ENCODE measurements at places on chromosomes 2 and 18.

DNA sequence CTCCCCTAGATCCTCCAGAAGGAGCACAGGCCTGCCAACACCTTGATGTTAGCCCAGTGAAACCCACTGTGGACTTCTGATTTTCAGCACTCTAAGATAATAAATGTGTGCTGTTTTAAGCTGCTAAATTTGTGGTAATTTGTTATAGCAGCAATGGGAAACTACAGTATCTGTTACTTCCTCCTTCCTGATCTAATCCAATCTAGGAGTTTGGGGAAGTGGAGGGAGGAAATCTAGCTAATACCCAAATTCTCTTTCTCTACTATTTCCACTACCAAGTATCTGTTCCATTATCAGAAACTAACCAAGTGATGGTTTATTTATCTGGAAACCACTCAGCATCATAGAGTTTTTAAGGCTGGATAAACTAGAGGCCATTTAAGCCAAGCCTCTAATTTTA is 64.9 kb downstream of the AFF3 start:
- no peak for DNase-seq

GRCh38 chr2:234291765-234292204 is 205.1 kb downstream of the ARL4C start:
- DNase-seq, result no peak

GRCh38 chr2:85017411-85018048 is 46.6 kb downstream of the KCMF1 start:
- DNase-seq, result no peak

- no peak for DNase-seq
These were observed 58.9 kb downstream of the TGIF1 start for GRCh38 chr18:3508576-3509549.

- no peak for DNase-seq
These were observed 122.8 kb upstream of the HS6ST1 start for GRCh38 chr2:128441341-128442052.

DNA sequence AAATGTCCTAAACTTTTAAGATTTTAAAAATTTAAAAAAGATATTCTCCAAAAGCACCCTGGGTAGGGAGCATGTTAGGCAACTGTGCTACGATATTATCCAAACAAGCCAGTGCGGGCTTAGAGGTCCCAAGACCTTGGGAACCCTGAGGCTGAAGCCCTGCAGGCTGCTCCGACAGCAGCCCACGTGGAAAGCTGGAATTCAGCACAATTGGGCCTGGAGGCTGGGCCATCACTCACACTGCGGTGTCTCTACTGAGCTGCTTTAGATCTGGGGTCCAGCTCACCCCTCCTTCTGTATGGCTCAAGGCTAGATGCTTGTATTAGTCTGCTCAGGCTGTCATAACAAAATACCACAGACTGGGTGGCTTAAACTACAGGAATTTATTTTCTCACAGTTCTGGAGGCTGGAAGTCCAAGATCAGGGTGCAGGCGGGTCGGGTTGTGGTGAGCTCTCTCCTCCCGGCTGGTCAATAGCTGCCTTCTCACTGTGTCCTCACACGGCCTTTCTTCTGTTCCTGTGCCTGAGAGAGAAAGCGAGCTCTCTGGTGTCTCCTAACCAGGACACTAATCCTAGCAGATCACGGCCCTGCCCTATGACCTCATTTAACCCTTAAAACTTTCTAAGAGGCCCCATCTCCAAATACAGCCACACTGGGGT is 42.5 kb downstream of the DPYSL5 start:
- no peak for DNase-seq

- no peak for DNase-seq
These were observed 84.3 kb upstream of the OSR1 start for GRCh38 chr2:19442731-19443130.

DNA sequence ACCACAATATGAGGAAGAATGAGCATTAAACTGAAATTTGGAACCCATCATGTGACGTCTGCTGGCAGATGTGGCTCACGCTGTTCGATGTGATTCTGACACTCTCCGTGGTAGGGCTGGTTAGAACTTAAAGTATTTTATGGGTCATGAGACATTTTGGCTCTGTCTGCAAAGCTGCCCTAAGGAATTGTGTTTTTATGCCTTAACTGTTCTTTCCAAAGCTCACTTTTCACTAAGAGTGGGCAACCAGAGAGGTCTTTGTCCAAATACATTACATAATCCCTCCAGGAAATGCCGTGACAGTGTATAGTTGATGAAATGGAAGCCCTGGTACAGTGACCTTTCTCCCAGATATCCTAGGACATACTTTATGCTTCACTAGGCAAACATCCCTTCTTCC is 119.1 kb downstream of the AQP4 start:
- DNase-seq, result no peak

- DNase-seq, result no peak
These were observed 273.6 kb downstream of the PIEZO2 start for GRCh38 chr18:10875811-10876210.

DNA sequence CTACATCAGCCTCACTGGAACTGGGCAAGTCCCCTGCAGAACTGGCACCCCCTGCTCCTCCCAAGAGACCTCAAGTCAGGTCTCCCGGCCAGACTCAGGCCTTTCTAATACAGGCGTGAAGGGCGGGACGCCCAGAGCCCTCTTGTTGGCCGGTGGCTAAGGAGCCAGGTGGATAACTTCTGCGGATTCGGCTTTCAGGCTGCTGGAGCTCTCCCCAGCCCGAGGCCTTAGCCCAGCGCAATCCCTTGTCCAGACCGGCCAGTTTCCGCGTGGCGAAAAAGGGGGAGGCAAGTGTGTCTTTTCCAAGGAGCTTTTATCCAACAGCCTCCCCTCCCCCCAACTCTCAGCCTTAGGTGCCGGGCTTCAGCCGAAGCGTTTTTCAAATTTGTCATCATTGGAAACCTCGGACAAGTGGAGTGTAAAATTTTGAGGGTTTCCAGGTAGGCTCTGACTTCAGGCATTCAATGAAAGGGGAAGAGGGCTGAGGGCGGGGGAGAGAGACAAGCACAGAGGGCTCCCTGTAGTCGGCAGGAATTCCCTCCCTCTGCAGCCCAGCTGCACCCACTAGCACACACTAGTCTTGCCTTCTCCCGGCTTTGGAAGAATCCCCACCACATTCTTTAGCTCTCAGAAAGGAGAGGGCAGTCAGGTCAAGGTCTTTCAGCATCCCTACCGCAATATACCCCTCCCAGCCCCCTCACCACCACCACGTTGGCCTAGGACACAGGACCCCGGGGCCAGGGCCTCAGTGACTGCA is 9.5 kb upstream of the SATB2 start:
- no peak for DNase-seq

- DNase-seq, result no peak
These were observed 48.4 kb upstream of the BCL2L11 start for GRCh38 chr2:111072220-111072871.

GRCh38 chr2:31232586-31232985 is 1.4 kb upstream of the EHD3 start:
- DNase-seq, result no peak

DNA sequence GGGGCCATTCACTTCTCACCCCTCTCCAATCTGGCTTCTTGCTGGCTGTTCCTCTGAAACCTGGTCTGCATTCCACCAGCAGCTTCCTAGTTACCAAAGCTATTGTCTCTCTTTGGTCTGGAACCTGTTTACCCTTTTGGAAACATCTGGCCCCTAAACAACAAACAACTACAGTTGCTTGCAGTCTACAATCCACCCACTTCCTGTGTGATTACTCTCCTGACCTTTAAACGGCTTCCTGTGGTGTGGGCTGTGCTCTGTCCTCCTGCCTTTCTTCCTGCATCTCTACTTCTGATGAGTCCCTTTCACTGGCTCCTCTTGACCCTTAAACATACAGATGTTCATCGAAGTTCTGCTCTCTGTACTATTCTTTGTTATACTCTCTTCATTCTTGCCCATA is 303.8 kb downstream of the TDRD15 start:
- no peak for DNase-seq

DNA sequence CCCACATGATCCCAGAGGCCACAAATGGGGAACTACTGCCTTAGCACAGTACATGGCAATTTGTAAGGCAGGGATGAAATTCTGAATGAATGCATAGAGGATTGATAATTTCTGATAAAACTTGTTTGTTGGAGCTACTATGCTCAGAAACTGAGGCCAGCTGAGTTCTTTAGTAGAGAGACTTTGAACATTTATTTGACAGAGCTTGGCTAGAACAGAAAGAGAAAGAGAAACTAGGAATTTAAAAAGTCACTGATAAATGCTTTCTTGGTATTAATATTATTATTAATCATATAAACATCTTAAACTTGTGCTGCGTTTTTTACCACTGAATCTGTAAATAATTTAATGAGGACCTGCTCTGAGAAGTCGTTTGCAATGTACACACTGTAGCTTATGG is 923.7 kb upstream of the CNTNAP5 start:
- DNase-seq, result no peak

- DNase-seq, result no peak
These were observed 18.6 kb downstream of the SMAD2 start for GRCh38 chr18:47911877-47912276.

- peak; percentile 6 for DNase-seq
These were observed 58.5 kb upstream of the COPS8 start for GRCh38 chr2:237026981-237027711.

DNA sequence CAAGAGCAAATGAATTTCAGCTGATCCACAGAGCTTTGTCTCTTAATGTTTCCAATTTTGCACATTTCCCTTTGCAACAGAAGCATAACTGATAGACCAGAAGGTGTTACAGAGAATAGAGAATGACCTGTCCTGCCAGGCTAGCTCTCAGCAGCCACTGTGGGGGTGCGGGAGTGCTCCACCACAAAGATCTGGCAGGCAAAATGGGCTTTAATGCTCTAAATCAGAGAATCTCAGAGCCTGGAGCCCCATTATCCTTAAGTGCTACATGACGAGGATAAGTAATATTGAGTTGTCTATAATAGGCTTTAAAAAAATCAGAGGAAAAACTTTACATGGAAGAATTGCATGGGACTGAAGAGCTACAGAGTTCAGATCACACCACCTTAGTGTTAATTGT is 245.7 kb downstream of the PDE11A start:
- DNase-seq, result no peak

DNA sequence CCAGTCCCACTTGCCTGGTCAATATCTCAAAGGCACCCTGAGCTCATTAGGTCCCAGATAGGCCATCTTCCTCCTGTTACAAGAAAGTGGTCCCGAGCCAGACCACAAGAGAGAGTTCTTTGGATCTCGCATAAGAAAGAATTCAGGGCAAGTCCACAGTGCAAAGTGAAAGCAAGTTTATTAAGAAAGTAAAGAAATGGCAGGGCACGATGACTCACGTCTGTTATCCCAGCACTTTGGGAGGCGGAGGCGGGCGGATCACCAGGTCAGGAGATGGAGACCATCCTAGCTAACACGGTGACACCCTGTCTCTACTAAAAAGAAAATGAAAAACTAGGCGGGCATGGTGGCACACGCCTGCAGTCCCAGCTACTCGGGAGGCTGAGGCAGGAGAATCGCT is 10.8 kb upstream of the SMAD7 start:
- no peak for DNase-seq

GRCh38 chr2:78304678-78305077 is 720.8 kb upstream of the REG3G start:
- DNase-seq, result no peak

DNA sequence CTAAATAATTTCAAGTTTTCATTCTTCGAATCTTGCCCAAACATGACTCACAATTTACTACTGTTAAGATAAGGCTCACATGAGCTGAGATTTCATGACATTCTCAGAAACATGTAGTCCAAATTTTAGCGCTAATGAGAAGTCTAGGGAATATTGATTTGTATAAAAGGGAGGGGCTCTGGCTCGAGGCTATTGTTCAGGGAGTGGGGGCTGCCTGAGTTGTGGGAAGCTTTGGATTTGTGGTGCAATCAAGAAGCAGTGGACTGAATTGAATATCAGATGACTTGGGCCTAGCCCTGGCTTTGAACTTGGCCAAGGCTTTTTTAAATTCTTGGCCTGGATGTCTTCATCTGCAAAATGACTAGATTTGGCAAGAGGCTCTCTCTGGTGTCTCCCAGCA is 674.9 kb upstream of the FANCL start:
- no peak for DNase-seq

- no peak for DNase-seq
These were observed 401.7 kb upstream of the CELF4 start for GRCh38 chr18:37967261-37967660.

GRCh38 chr2:74199275-74199701 is 873 bp downstream of the MTHFD2 start:
- no peak for DNase-seq

DNA sequence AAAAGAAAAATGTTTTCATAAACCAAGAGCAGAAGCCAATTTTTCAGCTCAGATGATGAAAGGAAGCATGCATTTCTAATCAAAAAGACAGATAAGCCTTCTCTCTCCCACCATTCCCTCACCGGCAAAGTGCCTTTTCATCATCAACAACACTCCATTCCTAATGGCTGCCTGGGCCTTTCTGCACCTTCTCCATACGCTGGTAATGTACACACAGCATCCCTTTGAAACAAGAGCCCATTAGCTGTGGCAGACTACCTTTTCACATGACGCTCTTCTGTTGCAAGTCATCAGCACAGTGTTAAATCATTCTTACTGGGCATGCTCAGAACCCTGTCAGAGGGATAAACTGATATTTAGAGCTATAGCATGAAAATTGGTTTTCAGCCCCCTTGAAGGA is 408.9 kb downstream of the MEIS1 start:
- DNase-seq, result no peak

GRCh38 chr2:226943862-226944620 is 108.2 kb downstream of the RHBDD1 start:
- DNase-seq, result no peak

GRCh38 chr2:14915983-14916382 is 283.5 kb downstream of the LRATD1 start:
- no peak for DNase-seq

GRCh38 chr2:201986463-201986735 is 47.3 kb upstream of the FZD7 start:
- DNase-seq, result no peak

DNA sequence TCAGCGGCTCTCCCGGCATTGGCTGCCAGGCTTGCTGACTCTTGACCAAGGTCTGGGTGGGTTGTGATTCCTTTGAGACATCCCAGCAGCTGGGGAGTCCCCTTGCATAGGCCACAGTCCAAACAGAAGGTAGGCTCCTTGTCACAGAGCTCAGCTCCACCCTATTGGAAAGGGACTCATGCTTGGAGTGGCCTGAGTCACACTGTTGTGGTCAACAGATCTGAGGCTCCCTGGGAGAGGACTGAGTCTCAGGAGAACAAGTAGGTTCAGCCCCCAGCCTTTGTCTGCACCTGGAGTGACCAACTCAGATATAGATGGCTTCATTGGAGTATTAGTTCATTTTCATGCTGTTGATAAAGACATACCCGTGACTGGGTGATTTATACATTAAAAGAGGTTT is 32.1 kb upstream of the SH3BP4 start:
- DNase-seq, result no peak

GRCh38 chr2:176885661-176886060 is 326.9 kb upstream of the HNRNPA3 start:
- DNase-seq, result no peak

GRCh38 chr18:11034884-11035283 is 114.5 kb downstream of the PIEZO2 start:
- no peak for DNase-seq

DNA sequence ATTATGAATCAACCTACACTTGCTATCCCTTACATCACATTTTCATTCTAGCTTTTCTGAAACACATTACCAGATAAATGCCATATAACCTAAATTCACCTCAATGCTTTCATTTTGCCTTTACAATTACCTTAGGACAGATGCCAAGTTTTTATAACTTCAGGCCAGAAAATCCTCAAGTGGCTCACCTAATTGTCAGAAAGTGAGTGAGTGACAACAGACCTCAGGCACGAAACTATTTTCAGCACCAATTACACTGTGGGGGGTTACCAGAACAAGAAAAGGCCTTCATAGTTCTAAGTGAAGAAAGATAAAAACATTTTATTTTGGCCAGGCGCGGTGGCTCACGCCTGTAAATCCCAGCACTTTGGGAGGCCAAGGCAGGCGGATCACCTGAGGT is 52.3 kb upstream of the ST8SIA5 start:
- DNase-seq, result peak; percentile 15

Data from NCI-H2227 treated with DMSO at 0.1 percent for 48 hours (cell line).